Glutamatergic neuron (in vitro differentiated cells): ENCODE measurements at places on chromosomes 16 and 17. TPM values are rescaled to one million over a fixed set of nuclear protein-coding genes. Genes with fewer than 3 reads are reported as not detected.

DNA sequence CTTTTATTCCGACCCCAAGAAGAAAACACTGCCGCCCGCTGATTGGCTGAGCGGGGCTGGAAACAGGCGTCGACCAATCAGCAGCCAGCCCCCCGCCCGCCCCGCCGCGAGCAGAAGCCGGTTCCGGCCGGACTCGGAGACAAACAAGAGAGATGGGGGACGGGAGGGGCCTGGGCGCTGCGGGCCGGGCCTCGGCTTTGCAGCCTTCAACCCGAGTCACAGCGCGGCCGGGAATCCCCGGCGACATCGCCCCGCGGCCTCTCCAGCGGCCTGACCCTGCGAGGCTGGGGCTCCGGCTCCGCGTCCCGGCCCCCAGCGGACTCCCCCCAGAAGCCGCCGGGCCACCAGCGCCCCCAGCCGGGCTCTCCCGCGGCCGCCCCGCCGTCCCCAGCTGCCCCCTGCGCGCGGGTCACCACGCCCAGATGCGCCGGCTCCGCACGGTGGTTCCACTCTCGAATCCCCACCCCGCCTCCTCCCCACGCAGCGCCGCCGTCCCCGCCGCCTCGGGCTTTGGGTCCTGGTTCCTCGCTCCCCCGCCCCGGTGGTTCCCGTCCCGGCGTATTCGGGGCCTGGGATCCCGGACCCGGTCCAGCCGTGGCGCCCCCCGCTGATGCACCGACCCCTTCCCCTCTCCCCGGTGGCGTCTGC lies 346 bp upstream of the SLC43A2 start:
- DNase-seq = peak; percentile 99

DNA sequence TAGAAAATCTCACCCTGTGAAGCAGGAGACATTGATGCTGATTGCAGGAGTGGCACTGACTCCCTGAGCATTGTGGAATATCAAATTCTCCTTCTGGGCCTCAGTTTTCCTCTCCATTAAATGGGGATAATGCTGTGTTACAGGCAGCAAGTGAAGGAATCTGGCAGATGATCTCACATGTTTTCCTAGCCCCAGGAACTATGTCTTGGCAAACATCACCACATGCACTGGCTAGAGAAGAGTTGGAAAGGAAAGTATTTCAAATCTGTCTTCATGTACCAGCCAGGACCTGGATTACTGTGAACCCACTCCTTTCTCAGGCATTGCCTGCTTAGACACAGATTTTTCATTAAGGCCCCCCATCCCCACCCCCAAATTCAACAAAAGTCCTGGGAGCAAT lies 13.6 kb upstream of the CCL8 start:
- no peak for DNase-seq

BIRC5 gene
- 14.5 TPM for total RNA-seq

TERB1 gene
- total RNA-seq = 0.39 TPM

DNA sequence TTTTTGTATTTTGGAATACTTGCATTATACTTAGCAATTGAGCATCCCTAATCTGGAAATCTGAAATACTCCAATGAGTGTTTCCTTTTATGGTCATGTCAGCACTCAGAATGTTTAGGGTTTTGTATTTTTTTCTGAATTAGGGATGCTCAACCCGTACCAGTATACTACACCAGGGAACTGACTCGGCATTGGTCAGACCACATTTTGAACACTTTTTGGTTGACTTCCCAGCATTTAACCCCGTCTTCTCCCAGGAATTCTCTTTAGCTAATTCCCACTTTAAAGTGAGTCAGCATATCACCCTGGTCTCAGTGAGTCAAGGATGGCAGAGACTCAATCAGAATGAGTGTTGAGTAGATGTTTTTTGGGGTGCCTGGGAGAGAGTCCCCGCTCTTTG lies 177.9 kb downstream of the SPECC1 start:
- DNase-seq = no peak

GRCh38 chr17:65913326-65913850 lies 278.5 kb downstream of the CEP112 start:
- DNase-seq = no peak

DNA sequence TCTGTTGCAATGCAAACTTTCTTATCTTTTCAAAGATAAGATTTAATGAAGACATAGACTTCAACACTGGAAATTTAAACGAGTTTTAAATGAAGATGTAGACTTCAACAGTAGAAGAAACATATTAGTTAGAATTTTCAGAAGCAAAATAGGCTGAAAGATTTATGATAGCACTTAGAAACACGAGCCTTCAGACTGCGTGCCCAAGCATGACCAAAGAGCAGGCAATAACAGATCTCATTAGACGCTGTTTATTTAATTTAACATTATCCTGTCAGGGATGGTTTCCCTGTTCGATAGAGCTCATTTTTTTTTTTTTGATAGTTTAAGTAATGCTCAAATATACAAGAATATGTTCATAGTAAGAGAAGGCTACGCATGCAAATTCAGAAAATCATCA lies 604.7 kb upstream of the SOX9 start:
- no peak for DNase-seq

GPRC5C gene
- total RNA-seq = 93.3 TPM

- DNase-seq = no peak
Measured at GRCh38 chr16:56372013-56372634, 53.2 kb downstream of the AMFR start.

DNA sequence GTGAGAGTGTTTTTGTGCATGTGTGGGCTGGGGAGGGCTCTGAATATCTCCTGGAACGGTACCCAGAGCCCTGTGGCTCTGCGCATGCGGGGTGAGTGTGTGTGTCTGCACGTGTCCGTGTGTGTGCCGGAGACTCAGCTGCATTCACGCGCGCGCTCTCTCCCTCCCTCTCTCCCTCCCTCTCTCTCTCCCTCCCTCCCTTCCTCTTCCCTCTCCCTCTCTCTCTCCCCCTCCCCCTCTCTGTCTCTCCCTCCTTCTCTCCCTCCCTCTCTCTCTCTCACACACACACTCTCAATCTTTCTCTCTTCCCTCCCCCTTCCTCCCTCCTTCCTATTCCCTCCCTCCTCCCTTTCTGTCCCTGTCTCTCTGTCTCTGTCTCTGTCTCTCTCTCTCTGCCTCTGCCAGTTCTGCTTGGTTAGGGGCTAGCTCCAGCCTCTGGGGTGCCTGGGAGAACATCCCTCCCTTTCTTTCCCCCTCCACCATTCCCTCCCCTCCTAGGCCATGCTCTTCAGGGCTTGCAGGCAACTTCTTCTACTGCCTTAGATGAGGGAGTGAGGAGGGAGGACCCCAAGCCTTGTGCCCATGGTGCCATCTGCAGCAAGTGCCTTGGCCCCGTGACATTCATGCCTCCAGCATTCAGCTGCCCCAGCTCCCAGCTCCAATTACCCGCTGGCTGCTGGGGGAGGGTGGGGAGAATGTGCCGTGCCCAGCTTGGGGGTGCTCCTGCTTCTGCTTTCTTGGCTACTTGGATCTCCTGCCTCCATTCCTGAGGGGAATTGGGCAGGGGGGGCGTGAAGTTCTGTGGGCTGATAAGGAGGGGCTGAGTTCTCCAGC lies 6.4 kb downstream of the THRA start:
- peak; percentile 58 for DNase-seq

- DNase-seq = no peak
Measured at GRCh38 chr17:82461827-82462524, 3.4 kb downstream of the NARF start.

ANKRD40CL gene
- not detected for total RNA-seq

SCNN1G gene
- total RNA-seq = 0.39 TPM
